ENCODE measurements at places on chromosomes 7 and 10. TPM values are rescaled to one million over a fixed set of nuclear protein-coding genes. Genes with fewer than 3 reads are reported as not detected.

DNA sequence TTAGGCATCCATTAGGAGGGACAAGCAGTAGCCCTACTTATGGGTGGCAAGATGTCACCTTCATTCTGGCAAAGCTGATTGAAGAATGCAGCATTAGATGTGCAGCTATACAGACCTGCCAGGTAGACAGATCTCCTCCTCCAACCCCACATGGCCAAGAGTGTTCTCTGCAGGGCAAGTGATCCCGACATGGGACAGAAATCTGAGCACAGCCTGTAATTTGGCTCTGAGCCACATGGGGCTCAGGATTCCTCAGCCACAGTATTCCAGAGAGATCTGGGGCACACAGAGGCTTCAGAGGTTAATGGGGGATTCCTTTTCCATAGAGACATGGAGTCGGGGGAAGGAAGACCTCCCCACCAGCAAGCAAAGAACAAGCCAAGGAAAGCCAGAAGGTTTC is 58.7 kb upstream of the GDF10 start:
- DNase-seq: no peak

DNA sequence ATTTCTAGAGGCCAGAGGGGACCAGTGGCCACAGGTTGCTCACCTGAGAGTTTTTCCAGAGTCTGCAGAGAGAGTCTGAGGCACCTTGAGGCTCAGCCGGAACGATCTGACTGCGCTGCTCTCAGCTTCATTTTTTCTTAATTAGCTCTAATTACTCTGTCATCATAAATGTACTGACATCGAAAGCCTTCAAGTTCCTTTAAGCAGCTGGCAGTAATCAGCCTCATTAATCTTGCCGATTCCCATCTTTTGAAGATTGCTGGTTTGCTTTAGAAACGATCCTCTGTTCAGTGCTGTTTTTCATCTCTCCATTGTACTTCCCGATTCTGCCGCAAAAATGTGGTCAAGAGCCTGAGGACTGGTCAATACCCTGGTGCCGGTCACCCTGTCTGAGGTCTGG is 454.7 kb downstream of the TYW1 start:
- no peak for DNase-seq

DNA sequence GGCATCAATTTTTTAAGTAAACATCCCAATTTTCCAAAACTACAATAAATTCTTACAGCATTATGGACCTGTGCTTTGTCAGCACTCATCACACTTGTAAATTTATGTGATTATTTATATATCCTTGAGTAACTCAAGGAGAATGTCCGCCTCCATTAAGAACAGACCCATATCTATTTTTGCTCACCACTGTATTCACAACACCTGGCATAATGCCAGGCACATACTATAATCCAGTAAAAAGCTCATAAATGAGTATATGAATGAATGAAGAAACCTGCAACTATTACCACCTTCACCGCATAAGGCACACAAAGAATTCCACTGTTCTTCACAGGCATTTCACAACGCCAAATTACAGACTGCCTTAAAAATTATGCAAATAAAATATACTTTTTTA is 46.9 kb downstream of the MINDY3 start:
- peak; percentile 5 for DNase-seq

GRCh38 chr10:7563368-7563767 is 103.4 kb downstream of the ITIH5 start:
- no peak for DNase-seq

The FKBP6 gene
- total RNA-seq: not detected

The BHLHA15 gene
- 0.45 TPM for total RNA-seq
